ENCODE measurements at places on chromosomes 7 and 10.

DNA sequence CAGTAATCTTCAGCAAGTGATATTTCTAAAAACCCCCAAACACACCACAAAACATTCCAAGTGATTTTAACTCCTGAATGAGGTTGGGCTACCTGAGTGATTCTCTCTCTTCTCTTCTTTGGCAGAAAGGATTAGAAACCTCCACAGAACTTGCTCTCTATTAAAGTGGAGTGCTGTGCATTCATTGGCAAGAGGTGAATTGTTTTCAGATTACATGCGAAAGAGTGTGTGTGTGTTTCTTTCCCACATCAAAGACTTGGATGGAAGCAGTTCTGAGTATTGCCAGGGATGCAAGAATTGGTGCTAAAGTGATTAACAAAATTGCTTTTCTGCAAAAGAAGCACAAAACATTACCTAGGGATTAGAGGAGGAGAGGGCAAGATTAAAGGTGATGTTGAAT, 13.1 kb upstream of the FBXW4 start:
- no peak for DNase-seq

- no peak for DNase-seq
Measured at GRCh38 chr10:65723525-65723924, 1202.3 kb upstream of the LRRTM3 start.

- no peak for DNase-seq
Measured at GRCh38 chr10:1137499-1138163, 81.4 kb downstream of the WDR37 start.

DNA sequence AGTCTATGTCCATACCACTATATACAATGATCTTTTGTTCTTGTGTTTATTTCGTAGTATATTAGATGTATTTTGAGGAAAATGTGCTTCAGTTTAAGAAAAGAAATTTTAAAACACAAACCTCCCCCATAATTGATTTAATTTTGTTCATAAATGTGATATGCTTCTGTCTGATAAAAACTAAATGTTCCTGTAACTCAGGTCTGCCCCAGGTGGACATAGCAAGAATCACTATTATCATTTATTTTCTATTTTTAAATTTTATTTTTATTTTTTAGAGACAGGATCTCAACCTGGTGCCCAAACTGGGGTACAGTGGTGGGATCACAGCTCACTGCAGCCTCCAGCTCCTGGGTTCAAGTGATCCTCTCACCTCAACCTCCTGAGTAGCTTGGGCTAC, 43.2 kb downstream of the BEND7 start:
- DNase-seq: peak; percentile 15

GRCh38 chr7:116843378-116843777, 19.0 kb upstream of the CAPZA2 start:
- no peak for DNase-seq

DNA sequence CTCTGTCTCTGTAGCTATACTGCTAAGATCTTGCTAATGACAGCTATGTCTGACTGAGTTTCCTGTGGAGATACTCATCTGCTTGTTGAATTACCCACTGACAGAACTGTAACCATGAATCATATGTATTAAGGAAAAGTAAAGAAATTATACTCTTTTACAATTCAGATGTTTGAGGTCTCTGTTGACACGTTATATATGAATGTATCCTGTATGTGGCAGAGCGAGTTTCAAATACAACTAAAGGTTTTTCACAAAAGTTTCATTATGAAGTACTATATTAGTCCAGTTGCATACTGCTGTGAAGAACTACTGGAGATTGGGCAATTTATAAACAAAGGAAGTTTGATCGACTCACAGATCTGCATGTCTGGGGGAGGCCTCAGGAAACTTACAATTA, 232.5 kb downstream of the CDK14 start:
- peak; percentile 37 for DNase-seq

DNA sequence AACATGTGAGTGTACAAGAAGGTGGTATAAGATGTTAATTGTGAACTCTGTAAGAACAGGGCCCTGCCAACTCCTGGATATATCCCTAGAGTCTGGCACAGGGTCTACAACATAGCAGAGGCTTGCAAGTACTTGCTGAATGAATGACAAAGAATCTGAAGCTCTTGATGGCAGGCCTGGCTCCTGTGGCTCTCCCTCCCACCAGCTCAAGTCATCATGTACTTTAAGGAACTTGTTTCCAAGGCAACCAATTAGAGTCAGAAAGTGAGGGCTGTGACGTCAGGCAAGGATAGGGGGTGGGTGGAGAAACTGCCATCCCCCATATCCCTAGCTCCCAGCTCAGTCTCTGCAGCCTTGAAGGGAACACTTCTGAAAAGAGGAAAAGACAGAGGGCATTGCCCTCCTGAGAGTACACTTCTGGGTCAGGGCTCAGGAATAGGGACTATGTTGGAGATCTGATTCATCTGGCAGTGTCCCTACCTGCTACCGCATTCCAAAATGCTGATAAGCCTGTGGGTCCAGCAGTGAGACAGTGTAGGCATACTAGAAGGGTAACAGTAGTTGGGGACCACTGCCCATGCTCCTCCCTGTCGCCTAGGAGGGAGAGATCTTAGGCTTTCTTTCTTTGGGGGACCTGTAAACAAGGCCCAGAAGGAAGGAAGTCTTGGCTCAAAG, 34.6 kb upstream of the BTRC start:
- peak; percentile 25 for DNase-seq

- DNase-seq: no peak
Measured at GRCh38 chr7:45893996-45894664, 5.8 kb downstream of the IGFBP1 start.

GRCh38 chr10:74799721-74800221, 26.6 kb upstream of the KAT6B start:
- DNase-seq: peak; percentile 93

GRCh38 chr7:108196004-108196403, 65.8 kb upstream of the LAMB4 start:
- peak; percentile 70 for DNase-seq

GRCh38 chr7:20980232-20980631, 193.5 kb upstream of the SP8 start:
- DNase-seq: no peak

GRCh38 chr10:97514344-97514743, 15.6 kb downstream of the UBTD1 start:
- no peak for DNase-seq

- DNase-seq: no peak
Measured at GRCh38 chr10:61166065-61166464, 222.1 kb upstream of the RHOBTB1 start.

- no peak for DNase-seq
Measured at GRCh38 chr7:139930286-139930965, 101.4 kb downstream of the TBXAS1 start.

GRCh38 chr10:71635867-71636266, 83.7 kb downstream of the C10orf105 start:
- DNase-seq: no peak

GRCh38 chr10:17516376-17516775, 62.0 kb upstream of the ST8SIA6 start:
- no peak for DNase-seq

Measured in fibroblast of mammary gland (primary cell).